NCI-H460 (cell line): ENCODE measurements at places on chromosomes 7 and 10.

GRCh38 chr10:129689671-129690071, 222.6 kb downstream of the MGMT start:
- DNase-seq: no peak

GRCh38 chr10:31926765-31927564, 1.7 kb downstream of the ARHGAP12 start:
- DNase-seq: no peak

DNA sequence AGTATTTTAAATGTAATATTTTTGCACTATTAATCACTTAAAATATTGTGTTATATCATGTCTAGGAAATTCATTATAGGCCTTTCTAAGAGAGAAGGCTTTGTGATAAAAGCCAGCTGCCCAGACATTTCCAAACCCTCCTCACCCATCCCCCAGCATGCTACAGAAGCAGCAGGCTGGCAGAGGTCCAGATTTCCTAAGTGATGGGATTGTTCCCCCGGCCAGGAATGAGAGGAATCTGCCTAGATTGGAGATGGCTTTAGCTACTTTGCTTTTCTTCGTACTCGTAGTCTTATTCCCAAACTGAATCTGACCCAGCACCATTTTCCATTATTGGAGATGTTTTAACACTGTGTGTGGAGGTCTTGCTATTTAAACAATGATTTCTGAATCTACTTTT, 29.4 kb downstream of the CDK14 start:
- DNase-seq: no peak

- no peak for DNase-seq
These were observed 50.9 kb downstream of the CCDC3 start for GRCh38 chr10:12950583-12951128.

DNA sequence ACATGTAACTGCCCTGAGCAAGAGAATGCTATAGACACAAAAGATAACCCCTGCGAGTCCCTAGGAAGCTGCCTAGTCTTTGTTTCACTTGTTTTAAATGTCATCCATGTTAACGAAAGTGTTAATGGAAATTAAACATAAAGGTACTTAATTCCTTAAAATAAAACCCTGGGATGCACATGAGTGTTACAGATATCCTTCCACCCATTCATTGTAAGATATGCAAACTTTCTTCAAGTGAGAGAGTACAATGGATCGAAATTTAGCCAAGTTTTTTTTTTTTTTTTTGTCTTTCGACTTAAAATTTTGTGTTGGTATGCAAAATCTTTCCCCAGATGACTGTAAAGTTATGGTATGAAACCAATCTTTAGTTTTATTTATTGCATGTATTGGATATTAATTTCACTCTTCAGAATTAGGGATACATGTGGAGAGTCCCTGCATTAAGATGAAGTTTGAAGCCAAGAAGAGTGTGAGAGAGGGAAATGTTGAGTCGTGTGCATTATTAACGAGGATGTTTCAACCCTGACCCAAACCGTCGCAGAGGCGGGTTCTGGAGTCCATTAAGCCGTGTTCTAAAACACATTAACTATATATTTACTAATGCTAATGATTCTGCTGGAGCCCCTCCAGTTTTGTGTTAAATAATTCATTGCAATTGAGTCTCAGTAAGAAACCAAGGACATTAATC, 1.6 kb downstream of the CDK14 start:
- no peak for DNase-seq

- no peak for DNase-seq
These were observed 53.9 kb upstream of the LYZL2 start for GRCh38 chr10:30683496-30683895.

GRCh38 chr7:7563813-7564212, 2.9 kb upstream of the MIOS start:
- no peak for DNase-seq

- DNase-seq: peak; percentile 92
These were observed 4.5 kb downstream of the KAZALD1 start for GRCh38 chr10:101066146-101066895.
